HT1080 (cell line): ENCODE measurements at places on chromosomes 2 and 18.

DNA sequence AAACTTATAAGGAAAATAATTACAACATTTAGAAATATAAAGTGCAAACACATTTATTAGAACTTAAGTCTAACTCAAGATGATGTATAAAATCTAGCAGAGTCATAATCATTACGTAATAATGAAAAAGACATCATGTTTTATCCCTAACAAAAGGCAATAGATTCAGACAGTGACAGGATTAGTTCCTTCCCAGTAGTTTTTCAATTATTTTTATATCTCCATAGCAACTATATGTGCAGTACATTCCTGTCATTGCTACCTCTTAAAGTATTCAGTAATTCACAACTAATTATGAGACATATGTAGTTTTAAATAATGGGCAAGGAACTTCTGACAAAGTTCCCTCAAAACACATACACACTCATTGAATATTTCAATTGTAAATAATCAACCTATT lies 687.9 kb downstream of the CCDC85A start:
- no peak for DNase-seq

- DNase-seq = no peak
Observed at GRCh38 chr18:37516361-37516853, 49.2 kb downstream of the CELF4 start.

GRCh38 chr2:11669454-11670291 lies at the start of gene NTSR2:
TSS of gene NTSR2 (minus strand) at chr2:11670195. CDS start at chr2:11670129, 66 bp downstream.
- no peak for DNase-seq

- no peak for DNase-seq
Observed at GRCh38 chr2:108329771-108330170, 41.1 kb downstream of the SULT1C2 start.

GRCh38 chr2:60819936-60820335 lies 61.4 kb upstream of the REL start:
- DNase-seq = no peak

DNA sequence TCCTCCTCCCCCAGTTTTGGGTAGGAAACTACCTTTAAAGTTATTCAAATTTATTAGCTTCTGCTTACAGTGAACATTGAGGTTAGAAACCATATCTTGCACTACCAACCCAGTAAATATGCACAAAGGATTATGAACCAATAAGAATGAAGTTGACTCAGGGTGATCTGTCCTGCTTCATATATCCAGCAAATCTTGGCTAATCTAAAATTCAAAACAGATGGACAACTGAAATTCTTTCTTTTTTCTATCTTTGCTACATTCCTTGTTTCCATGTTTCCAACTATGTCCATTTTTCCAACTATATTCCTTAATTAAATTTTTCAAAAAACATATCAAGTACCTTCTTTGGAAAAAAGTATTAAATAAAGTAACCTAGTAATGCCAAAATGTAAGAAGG lies 149.3 kb downstream of the FAM124B start:
- DNase-seq = no peak

- DNase-seq = no peak
Observed at GRCh38 chr2:84212611-84213314, 246.3 kb downstream of the SUCLG1 start.

GRCh38 chr2:218717262-218717661 lies 6.6 kb downstream of the TTLL4 start:
- peak; percentile 40 for DNase-seq
